NCI-H1694 treated with DMSO at 0.1 percent for 48 hours (cell line): ENCODE measurements at places on chromosomes 1 and 21.

GRCh38 chr21:15686506-15686905 lies 43.3 kb upstream of the USP25 start:
- DNase-seq: no peak

- no peak for DNase-seq
These were observed 5.8 kb downstream of the PUSL1 start for GRCh38 chr1:1314237-1314586.

GRCh38 chr1:110936567-110936966 lies 27.2 kb downstream of the LRIF1 start:
- no peak for DNase-seq

DNA sequence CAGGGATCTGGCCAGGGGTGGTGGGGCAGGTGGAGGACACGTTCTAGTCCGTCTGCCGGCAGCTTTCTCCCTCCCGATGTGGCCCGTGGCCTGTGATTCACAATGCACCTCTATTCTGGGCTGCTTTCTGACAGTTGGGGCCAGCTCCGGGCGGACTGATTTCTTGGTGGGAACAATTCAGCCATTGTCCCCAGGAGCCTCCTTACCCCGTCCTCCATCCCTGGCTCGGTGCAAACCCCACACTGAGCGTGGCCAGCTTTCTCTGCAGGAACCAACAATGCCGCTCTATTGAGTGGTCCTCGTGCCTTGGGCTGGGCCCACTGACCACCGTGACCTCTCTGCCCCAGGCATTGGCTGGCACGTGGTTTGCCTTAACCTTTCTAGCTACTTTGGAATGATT lies 29.7 kb downstream of the PADI2 start:
- DNase-seq: no peak

GRCh38 chr1:202117898-202118371 lies 4.8 kb upstream of the GPR37L1 start:
- no peak for DNase-seq

DNA sequence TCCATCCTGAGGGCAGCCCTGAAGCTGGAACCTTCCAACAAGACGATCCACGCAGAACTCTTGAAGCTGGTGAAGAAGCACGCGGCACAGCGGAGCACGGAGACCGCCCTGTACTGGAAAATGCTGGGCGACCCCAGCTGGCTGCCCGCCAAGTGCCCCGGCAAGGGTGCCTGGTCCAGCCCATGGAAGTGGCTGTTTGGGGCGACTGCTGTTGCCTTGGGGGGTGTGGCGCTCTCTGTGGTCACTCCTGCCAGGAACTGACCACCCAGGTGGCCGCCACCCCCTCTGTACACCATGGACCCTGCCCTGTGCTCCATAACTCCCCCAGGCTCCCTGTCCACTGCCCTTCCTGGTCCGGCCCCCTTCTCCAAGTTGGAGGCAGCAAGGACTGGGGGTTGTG lies 90.8 kb downstream of the PPP1R12B start:
- DNase-seq: no peak

GRCh38 chr1:208174200-208174599 lies 70.0 kb downstream of the PLXNA2 start:
- DNase-seq: no peak

DNA sequence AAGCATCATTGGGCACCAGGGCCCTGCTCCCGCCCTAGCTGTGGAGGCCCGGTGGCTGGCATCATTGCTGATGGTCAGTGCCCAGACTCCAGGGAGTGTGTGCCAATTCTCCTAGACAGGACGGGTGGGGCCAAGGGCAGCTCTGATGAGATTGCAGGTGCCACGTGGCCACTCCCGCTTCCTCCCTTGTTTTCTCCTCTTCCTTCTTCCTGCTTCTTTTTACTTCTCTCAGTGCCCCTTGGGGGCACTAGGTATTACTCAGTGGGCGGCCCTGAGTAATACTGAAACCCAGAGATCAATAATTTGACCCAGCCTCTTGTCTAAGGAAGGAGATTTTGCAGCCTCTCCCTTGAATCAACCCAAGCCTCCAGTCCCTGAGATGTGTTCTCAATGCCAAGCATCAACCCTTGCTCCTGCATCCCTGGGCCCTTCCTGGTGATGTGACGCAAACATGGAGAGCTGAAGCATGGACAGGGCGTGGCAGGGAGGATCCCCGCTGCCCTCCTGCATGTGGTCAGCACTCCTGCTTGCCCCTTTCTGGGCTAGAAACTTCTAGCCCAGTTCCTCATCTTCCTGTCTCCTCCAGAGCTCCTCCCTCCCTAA lies 32.4 kb downstream of the CDK18 start:
- DNase-seq: no peak

DNA sequence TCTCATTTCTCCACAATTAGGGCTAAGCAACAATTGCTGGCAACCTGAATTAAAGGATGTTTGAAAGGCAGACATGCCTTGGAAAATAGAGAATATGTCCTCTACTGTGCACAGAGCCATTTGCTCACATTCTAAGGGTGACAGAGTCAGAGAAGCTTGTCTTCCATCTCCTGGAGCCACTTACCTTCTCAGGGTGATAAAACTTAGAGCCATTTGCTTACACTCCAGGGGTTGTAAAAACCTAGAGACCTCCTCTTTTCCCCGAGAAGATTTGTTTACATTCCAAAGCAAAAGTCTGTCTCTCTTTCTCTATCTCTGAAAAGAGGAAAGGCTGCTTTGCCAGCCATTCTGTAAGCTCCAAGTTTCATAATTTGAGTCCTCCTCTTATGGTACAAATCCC lies 61.3 kb downstream of the LBR start:
- DNase-seq: no peak

DNA sequence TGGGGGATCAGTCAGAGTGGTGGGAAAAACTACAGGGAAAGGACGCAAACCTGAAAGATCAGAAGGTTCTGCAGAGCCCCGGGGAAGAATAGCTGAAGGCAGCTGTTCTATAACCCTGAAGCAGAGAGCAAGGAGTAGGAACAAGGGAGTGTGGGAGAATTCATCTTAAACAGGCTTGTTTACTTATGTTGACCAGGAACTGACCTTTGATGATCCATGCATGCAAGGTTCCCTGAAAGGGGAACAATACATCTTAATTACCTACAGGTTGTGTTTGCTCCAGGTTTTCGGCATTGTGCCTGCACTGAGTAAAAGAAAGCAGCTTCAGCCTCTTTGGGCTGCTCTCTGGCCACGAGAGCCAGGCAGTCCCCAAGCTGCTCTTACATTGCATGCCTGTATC lies 18.7 kb upstream of the FAM43B start:
- no peak for DNase-seq

- no peak for DNase-seq
These were observed 79.7 kb downstream of the CACHD1 start for GRCh38 chr1:64549464-64550239.

DNA sequence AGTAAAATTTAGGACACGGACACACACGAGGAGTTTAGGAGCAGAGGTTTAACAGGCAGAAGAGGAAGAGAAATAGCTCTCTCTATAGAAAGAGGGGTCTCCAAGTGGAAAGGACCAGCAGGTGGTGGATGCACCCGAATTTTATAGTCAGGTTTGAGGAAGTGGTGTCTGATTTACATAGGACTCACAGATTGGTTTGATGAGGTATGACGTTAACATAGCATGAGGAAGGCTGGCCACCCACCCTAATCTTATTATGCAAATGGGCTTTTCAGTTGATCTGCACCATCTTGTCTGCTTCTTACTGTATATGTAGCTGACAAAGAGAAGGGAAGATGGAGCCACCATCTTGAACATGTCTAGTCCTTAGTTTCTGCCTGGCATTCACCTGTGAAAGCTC lies 52.5 kb upstream of the RGS2 start:
- no peak for DNase-seq

DNA sequence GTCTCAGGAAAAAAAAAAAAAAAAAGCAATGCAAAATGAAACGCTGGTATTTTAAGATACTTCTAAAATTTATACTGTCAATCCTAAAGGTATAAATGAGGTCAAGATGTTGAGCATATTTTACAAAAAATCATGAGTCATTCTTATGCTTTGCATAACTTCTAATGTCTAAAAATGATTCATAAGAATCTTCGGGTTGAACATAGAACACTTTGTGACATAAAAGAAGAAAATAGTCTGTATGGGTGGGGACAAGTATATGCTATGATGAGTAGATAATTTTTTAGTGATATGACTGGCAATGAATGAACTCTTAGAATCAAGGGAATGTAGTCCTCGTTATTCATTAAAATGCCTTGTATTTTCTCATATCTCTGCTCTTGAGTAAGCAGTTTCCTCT lies 416.9 kb upstream of the USP24 start:
- DNase-seq: no peak

DNA sequence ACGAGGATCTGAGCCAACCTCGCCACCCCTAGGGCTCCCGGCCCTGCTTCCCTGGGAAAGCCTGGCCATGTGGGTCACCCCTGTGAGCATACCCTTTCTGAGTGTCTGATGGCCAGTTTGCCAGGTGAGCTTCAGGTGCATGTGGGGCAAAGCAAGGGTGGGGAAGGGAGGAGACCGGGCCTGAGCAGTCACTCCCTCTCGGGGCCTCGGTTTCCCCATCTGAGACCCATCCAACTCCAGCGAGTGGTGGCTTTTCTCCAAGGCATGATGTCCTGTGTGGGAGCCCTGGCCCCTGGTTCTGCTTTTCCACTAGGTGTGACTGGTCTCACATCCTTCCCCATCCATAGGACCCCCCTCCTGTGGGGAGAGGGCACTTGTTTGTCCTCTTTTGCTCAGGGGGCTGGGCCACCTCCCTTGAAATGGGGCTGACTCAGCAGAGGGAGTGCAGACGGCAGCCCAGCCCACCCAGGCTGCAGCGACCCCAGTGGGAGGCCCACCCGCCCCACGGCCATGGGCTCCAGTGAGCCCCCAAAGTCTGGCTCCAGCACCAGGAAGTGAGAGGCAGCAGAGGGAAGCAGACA lies 1.7 kb upstream of the WNT9A start:
- no peak for DNase-seq

DNA sequence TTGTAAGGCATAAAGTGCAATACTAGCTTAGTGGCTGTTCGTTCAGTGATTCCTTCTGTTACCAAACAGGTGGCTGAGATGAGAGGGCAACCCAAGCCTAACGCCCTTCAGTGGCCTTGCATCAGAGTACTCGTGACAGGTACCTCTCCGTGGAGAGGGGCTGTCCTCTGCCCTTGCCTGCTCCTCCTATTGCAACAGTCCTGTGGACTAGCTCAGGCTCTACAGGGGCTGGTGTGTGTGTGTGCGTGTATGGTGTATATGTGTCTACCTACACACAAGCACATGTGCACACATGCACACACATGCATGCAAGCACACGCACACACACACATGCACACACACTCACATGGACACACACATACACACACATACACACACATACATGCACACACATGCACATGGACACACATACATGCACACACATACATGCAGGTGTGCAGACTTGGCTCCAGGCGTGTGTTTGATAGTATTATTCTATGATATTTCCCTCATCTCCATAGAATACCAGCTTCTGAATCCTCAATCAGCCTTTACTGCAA lies 15.1 kb downstream of the TFF3 start:
- no peak for DNase-seq

DNA sequence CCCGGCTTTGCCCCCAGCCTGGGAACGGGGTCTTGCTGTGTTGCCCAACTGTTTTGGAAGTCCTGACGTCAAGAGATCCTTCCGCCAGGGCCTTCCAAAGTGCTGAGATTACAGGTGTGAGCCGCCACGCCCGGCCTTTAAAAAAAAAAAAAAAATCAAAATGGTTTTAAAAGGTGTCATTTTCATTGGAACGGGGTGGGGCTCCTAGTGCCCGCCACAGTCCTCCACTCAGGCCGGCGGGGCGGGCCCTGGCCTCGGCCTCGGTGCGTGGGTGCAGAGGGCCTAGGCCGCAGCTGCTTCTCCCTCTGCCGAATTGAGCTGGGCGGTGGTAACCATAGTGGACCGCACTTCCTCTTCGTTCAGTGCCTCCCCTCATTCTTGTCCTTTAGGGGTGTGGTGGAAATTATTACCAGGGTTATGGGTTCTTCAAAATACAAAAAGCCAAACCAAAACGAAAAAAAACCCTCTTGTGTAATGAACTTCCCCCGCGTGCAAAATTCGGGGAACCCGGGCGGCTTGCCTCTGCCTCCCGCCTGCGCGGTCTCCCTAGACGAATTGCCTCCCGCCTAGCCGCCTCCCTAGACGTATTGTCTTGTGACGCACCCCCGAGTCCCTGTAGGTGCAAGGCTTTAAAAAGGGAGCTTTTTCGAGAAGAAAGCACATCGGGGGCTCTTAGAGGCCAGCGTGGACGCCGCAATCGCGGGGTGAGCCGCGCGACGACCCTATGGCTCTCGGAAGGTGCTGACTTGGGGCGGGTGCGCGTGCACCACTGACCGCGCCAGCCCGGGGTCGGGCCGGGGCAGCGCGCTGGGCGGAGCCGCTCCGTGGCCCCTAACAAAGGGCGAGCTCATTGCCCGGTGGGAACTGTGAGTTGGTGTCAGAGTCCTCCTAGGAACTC lies 10.5 kb upstream of the SPEN start:
- DNase-seq: no peak

DNA sequence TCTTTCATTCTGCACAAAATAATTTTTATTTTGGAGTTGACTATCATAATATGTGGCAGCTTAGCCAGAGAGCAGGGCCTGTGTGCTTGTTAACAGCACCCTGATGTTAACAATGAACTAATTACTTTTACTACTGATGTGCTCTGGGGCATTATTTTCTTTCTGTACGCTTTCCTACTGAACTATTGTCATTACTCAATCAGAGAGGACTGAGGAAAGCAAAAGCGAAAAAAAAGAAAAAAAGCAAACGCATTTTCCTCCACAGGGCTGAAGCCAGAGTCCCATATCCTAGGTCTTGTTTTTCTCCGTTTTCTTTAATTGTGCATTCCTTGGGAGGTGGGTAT lies 221.2 kb downstream of the TTLL7 start:
- no peak for DNase-seq

- peak; percentile 77 for DNase-seq
These were observed at the start of gene GPR3 for GRCh38 chr1:27392096-27392777. Gene GPR3 (plus strand): TSS chr1:27392622. CDS start chr1:27393799, 1,177 bp downstream.

- DNase-seq: no peak
These were observed 122.6 kb upstream of the CHRM3 start for GRCh38 chr1:239263801-239264200.

GRCh38 chr21:42392731-42393442 lies 3.0 kb downstream of the TMPRSS3 start:
- no peak for DNase-seq

DNA sequence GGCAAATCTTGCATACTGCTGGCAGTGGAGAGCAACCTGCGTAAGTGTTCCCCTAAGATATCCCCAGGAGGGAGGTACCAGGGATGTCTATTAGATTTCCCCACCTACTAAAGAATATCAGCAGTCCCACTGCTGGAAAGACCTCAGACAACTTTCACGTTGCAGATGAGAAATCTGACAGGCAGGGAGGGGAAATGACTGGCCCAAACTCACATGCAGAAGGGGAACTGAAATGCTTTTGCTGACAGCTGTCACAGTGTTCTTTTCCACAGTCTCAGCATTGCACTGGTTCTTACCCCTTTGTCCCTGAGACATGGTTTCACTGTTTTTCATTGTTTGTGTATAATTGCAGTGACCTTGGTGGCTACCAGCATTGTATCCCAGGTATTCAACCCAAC lies 84.8 kb upstream of the ATP1A1 start:
- no peak for DNase-seq
